Hematopoietic multipotent progenitor cell treated with erythropoietin and hydrocortisone succinate and interleukin-3 and kit ligand, for 4 days (in vitro differentiated cells): ENCODE measurements at places on chromosomes 4 and X.
A peak's percentile ranks its signal among the peaks of the same experiment; 100 is the strongest.

- peak; percentile 87 for DNase-seq
Observed at GRCh38 chr4:184012937-184013336, 107.8 kb downstream of the STOX2 start.

- DNase-seq, result no peak
Observed at GRCh38 chr4:180635281-180635680, 1607.9 kb upstream of the TENM3 start.

GRCh38 chr4:37324546-37324945 lies 80.0 kb downstream of the NWD2 start:
- DNase-seq, result no peak

GRCh38 chr4:145619639-145619996 lies 433 bp downstream of the MMAA start:
- DNase-seq, result peak; percentile 77

DNA sequence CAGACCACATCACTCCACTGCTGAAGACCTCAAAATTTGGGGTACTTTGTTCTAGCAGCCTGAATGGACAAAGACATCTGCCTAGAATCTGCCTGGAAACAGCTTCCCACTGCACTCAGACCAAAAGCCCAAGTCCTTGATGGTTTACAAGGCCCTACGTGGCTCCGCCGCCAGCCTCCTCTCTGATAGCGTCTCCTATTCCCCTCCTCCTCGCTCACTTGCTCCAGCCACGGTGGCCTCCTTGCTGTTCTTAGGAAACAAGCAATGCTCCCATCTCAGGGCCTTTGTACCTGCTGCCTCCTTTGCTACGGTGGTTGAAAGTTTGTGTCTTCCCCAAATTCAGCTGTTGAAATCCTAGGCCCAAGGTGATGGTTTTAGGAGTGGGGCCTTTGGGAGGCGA lies 34.7 kb upstream of the SORCS2 start:
- no peak for DNase-seq

DNA sequence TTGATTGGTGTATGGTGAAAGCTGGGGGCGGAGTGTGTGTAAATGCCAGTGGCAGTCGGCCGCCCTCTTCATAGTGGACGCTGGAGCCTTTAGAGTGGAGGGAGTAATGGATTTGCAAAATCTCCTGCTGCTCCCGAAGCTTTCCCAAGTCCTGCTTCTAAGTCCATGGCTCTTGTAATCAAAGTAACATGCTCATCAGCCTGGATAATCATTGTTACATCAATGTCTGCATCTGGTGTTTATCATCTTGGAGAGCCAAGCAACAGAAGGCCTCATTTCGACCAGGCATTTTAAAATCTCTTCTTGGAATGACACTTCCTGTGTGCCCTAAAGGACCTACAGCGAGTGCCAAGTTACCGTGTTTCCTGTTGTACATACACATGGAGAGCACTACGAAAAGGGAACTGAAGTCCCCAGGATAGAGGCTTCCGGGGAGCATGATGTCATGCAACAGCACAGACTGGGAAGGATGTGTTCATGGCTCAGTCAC lies 32.2 kb downstream of the UNC5C start:
- no peak for DNase-seq

GRCh38 chr4:111618908-111619307 lies 526.3 kb upstream of the FAM241A start:
- DNase-seq, result no peak

DNA sequence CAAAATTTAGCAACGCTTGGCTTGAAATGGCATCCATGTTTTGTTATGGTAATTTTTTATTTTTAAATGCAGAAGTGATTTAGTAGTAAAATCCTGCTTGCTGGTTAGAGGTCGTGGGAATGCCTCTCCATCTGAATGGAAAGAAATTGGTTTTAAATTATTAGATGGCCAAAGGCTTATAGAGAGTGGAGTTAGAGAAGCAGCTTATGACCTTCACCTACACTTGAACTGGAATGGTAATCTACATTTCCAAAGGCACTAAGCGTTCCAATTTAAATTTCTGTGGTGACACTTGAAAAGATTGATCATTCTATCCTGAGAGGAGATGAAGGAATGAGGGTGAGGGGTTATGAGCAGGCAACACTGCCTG lies 280.7 kb downstream of the RAPGEF2 start:
- no peak for DNase-seq

DNA sequence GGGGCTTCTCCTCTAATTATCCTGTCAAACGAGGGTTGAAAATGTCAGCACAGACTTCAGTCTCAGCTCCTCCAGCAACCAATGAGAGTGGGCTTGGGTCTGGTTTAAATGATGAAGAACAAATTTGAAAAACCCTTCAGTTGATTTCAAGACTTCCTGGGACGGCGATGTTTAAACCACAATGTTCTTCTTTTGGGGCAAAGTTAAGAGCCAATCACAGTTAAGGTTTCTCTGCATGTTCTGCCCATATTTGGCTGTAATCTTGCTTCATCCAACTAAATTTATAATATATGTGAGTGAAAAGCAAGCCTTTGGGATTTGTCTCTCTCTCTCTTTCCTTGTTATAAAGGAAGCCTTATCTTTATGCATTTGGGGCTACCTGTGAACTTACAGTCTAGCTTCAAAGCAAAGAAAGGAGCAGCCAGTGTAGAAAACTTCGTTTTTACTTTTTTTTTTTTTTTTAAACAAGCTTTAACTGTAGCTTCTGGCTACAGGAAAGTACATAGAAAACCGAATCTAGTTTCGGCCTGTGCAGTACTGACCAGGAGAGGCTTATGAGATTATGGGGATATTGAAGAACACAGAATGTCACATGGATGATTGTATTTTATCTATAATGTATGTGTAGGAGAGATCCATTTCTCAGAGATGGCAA lies 46.8 kb upstream of the FAM9C start:
- DNase-seq, result peak; percentile 76

- DNase-seq, result no peak
Observed at GRCh38 chr4:128635955-128636560, 173.4 kb upstream of the JADE1 start.

- DNase-seq, result no peak
Observed at GRCh38 chrX:120111611-120112010, 4.1 kb downstream of the RHOXF1 start.

DNA sequence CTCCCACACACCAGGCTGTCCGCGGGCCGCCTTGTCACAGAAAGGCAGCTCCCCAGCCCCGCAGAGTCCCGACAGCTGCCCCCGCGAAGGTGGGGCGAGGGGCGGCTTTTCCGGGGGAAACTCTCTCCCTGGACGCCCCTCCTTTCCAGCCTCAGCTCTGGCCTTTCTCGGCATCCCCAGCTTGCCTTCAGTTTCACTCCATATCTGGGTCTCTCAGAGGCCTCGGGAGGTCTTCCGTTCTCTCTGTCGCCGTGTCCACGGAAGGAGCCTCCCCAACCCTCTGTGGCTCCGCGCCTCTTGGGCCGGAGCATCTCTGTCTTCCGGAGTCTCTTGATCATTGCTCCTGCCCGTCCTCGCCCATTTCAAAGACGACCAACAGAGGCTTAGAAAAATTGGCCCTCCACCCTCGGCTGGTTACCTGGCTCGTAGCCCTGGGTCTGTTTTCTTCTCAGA lies 6.1 kb upstream of the MSX1 start:
- no peak for DNase-seq

DNA sequence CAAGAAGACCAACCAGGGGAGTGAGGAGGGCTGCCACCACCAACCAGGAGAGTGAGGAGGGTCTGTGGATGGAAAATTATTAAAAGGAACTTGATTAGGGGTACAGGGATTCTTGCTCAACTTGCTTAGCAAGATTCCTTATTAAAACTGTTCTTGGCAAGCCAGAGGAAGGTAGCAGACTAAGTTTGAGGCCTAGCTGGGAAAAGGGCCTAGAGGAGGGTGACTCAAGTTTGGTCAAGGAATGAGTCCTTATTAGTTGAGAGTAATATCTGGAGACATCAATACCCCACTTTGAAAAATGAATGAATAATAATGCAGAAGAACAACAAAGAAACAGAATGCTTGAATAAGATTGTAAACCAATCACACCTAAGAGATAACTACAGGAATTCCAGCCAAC lies 612.4 kb upstream of the ZFP42 start:
- no peak for DNase-seq
